ENCODE measurements at places on chromosomes 12 and 14.

- DNase-seq: peak; percentile 63
Observed at GRCh38 chr12:116497051-116497591, 62.1 kb upstream of the MAP1LC3B2 start.

GRCh38 chr12:130431176-130431575, 93.5 kb downstream of the PIWIL1 start:
- DNase-seq: no peak

DNA sequence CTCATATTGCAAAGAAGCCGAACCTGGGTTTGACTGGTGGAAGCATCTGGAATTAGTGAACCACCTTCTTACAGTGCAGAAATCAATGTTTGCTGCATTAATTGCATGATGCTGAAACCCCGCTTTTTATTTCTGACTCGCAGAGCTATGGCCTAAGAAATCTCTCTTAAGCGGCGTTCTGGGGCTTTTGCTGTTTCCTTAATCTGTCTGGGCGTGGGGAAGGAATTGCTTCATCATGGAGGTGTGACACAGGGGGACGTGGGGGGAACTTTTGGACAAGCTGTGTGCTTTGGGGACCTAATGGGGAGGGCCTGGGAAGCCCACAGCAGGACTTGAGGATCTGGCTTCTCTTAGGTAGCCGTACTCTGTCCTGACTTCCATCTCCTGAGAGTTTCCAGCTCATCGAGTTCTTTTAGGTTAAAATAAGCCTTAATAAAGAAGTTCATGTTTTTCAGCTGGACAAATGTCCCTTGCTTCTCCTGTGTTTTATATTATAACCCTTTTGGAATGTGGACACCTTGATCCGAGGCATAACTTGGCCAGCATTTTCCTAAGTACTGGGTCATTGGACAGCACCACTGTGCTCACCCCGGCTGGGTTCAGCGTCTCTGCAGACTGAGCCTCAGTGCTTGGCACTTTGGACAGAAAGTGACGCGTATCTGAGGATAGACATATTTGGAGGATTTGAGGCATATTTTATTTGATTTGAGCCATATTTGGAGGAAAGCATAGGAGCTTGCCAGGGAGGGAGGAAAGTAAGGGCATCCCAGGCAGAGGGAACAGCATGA, 192.1 kb upstream of the MYL2 start:
- peak; percentile 79 for DNase-seq

DNA sequence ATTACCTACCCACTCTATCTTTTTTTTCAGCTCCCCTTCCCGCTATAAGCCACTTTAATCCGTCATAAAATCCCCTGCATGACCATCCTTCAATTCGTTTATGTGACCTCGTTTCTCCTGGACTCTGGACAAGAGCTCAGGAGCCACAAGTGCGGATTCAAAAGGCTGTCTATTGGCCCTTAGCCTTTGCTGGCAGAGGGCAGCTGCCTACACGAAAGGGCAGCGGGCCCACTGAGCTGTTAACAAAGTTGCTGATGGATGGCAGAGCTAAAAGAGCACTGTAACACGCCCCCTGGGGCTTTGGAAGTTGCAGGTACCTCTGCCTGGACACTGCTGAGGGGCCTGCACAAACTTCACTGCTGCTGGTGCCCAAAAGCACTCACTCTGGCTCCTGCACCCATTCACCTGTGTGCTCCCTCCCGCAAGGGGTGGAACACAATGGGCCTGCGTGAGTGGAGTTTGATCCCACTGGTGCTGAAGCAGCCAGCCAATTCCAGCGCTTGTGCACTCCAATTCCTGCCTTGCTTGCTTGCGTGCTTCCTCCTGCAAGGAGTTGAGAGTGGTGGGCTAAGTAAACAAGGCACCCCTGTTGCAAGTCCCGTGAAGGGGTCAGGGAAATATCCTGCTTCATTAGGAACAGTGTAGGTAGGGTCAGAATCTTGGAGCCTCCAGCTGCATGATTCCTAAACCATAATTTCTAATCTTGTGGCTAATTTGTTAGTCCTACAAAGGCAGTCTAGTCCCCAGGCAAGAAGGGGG, 10.6 kb upstream of the DRAM1 start:
- DNase-seq: no peak

- no peak for DNase-seq
Observed at GRCh38 chr14:68082698-68083291, 263.2 kb downstream of the RAD51B start.

DNA sequence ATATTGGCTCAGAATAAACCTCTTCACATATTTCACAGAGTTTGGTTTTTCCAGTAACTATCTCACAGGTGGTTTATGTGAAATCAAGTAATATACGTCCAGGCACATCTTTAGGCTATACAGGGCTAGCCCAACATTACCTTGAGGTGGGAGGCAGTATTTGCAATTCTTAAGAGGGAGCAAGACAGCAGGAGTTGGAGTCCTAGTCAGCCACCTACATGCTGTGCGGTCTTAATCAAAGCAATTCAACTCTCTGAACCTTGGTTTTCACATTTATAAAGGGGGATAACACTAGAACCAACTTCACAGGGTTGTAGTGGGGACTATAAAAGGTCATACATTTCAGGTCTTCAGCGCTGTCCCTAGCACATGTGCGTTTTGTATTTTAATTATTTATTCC, 73.5 kb upstream of the FICD start:
- DNase-seq: no peak

DNA sequence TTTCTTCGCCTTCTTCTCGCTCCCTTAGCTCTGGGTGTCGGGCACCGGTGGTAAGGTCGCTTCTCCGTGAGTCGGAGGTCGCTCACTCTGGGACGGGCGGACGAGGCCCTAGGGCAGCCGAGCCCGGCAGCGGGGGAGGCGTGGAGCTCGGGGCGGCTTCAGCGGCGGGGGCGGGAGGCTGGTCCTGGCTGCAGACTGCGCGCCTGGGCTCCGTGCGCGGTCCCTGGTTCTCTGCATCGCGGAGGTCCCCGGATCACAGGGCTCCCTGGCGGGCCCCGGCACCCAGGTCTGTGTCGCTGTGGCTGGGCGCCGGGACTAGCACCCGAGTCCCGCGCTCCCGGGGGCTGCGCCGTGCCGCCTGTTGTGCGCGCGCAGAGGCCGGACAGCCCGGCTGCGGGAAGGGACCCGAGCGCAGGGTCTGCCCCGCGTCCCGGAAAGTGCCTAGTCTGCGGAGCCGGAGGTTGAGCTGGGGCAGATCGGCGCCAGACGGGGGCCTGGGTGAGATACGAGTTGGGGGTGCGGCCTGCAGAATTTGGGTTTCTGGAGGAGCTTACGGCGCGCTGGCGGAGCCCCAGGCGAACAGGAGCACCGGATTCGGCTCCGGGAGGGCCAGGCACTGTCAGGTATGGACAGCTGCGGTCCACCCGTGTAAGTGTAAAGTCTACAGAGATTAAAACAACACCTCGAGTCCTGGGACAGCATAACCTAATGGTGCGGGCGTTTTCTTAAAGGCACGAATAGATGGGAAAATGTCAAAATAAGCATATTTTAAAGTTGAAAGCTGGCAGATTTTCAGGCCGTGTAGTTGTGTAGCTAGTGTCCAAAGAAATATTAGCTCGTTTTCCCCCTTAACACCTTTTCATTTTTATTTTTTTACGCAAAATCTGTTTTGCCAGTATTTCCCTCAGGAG, 713 bp downstream of the FRMD6 start:
- DNase-seq: no peak

GRCh38 chr12:121468499-121468801, 68.5 kb downstream of the RNF34 start:
- no peak for DNase-seq

GRCh38 chr12:124684971-124685688, 117.7 kb upstream of the NCOR2 start:
- peak; percentile 76 for DNase-seq

DNA sequence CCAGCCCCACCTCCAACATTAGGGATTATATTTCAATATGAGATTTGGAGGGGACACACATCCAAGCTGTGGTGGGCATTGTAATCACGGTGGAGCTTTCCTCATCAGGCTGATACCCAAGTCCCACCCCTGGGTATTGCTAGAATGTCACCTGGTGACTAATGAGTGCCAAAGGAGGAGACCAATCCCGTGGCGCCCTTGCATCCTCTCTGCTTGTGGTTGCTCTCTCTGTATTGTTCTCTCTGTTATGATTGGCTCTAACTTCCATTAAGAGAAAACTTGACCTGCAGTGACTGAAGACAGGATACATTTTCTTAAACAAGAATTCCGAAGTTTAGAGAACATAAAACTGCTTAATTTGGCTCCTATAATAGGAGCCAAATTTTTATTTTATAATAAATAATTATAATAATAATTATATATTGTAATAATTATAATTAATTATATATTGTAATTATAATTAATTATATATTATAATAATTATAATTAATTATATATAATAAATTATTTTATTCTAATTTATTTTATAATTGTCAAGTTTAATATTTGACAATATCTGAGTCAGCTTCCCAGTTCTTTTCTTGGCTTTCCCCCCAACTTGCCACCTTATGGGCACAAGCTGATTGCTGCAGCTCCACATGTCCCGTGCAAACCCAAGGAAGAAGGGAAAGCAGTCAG, 420.1 kb downstream of the DIO2 start:
- no peak for DNase-seq

GRCh38 chr12:128790221-128790620, 33.5 kb downstream of the SLC15A4 start:
- DNase-seq: no peak

GRCh38 chr12:52346593-52346992, 20.7 kb downstream of the KRT85 start:
- peak; percentile 44 for DNase-seq

DNA sequence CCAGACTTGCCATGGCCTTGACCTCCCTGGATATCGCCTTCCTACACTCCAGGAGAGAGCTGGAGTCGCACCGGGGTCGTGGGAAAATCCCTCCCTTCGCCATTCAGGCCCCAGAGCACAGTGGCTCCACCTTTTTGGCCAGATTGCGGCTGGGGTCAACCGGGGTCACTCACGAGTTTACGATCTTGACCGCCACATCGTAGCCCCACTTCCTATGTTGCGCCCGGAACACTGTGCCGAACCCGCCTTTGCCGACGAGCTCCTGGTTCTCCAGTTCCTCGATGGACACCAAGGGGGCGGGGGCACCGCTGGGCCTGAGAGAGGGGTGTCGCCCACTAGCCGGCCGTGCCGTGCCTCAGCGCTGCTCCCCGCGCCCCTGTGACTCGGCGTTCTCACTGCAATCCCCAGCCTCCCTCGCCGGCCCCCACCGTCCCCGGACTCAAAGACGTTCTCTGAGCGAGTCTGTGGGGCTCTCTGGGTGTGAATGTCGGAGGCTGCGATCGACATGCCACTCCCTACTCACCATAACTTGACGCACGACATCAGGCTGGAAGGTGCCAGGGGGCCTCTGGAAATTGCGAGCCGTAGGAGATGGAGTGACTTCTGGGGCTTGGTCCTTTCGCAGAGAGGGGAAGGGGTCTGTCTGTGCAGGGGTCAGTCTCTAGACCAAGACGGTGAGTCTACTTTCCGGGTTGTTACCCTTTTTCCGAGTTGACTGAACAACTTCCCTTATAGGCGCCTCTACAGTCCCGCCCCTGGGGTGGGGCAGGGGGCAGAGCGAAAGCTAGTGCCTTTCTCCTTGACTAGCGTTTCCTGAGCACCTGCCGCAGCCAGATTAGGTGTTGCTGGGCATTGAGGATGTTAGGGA, at the start of gene RIPK3:
Gene RIPK3, minus strand, starts transcription at position 708 of the 868 bp plus-strand sequence. Its CDS starts 165 bp downstream, at position 543.
- peak; percentile 86 for DNase-seq

- DNase-seq: peak; percentile 40
Observed at GRCh38 chr12:7892186-7892980, 19.7 kb upstream of the SLC2A14 start.

GRCh38 chr12:66242311-66242710, 53.3 kb downstream of the IRAK3 start:
- peak; percentile 22 for DNase-seq

GRCh38 chr14:25032092-25032784, 17.7 kb downstream of the STXBP6 start:
- DNase-seq: no peak

Measured in suppressor macrophage treated with lipopolysaccharide for 1 hour (primary cell).